GM06990 (cell line): ENCODE measurements at places on chromosomes 3 and 15.

GRCh38 chr3:101571028-101571895 is 2.7 kb upstream of the PCNP start:
- no peak for DNase-seq

DNA sequence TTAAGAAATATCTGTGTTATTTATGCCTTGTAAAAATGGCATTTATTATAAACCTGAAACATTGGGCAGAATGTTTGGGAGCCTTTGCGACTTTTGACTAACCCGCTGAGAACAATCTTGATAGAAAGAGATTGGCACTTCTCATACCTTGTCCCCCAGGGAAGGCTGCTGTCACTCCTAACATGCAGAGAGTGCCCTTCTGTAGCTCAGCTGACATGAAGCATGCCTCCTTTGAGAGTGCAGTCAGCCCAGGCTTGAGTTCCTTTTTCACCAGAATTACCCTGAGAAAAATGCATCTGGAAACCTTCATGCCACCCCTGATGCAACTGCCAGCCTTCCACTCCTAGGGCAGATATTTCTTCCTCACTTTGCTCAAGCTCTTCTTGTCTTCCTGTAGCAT is 569.2 kb upstream of the ARPP21 start:
- no peak for DNase-seq

DNA sequence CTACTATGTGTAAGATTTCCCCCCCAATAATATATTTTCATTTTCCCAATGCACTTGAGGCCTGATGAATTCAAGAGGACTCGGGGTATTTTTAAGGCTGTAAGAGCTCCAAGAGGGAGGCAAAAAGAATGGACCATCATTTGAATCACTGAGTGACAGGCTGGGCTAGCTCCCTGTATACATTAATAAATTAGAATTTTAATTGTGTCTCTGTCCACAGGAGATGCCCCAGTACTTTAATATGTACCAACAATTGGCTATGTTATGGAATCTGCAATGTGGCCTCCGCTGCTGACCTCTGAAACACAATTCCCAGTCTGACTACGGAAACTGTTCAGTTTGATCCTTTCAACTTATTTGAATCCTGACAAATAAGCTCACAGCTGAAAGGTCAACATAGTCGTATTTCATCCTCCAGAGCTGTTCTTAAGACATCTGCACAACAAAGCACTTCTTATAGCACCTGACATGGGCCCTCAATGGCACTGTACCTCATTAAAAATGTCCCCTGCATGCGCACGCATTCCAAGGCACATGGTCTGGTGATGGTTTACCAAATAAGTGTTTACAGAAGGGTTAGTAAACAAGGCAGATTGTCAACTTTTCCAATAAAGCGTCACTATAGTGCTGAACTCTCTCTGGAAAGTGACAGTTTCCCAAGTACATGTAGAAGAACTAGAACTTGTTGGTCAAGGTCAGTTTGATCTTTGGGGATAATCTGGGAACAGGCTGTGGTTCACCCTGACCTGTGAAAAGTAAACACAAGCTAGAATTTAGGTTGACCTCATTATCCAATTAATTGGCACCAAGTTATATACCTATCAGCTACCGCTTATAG is 472.9 kb downstream of the FOXP1 start:
- no peak for DNase-seq

GRCh38 chr15:66477011-66477410 is 20.6 kb downstream of the SNAPC5 start:
- no peak for DNase-seq

- no peak for DNase-seq
Measured at GRCh38 chr3:184429786-184430185, 49.9 kb downstream of the CHRD start.

DNA sequence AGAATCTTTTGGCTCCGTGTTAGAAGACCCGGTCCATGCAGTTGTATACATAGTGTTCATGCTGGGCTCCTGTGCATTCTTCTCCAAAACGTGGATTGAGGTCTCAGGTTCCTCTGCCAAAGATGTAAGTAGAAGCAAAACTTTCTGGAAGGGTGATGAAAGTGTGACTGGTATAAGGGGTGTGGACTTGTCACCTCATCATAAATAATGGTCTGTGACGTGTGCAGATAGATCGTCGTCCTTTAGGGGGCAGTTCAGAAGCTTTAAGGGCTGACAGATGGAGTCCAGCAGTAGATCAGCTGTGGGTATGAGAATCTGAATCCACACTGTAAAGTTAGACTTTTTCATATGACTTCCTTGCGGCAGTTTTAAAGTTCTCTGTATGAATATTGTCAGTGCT is 15.3 kb downstream of the SEC61A1 start:
- no peak for DNase-seq

DNA sequence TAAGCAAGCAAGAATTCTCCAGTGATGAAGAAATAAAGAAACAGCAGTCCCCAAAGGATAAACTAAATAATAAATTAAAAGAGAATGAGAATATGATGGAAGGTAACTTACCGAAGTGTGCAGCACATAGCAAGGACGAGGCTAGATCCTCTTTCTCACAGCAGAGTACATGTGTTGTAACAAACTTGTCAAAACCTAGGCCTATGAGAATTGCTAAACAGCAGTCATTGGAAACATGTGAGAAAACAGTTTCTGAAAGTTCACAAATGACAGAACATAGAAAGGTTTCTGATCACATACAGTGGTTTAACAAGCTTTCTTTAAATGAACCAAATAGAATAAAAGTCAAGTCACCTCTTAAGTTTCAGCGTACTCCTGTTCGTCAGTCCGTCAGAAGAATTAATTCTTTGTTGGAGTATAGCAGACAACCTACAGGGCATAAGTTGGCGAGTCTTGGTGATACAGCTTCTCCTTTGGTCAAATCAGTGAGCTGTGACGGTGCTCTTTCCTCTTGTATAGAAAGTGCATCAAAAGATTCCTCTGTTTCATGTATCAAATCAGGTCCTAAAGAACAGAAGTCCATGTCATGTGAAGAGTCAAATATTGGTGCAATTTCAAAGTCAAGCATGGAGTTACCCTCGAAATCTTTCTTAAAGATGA is 4.5 kb upstream of the SCG5 start:
- DNase-seq, result peak; percentile 29
